SJCRH30 (cell line): ENCODE measurements at places on chromosomes 12 and 14.
A peak's percentile ranks its signal among the peaks of the same experiment; 100 is the strongest.

DNA sequence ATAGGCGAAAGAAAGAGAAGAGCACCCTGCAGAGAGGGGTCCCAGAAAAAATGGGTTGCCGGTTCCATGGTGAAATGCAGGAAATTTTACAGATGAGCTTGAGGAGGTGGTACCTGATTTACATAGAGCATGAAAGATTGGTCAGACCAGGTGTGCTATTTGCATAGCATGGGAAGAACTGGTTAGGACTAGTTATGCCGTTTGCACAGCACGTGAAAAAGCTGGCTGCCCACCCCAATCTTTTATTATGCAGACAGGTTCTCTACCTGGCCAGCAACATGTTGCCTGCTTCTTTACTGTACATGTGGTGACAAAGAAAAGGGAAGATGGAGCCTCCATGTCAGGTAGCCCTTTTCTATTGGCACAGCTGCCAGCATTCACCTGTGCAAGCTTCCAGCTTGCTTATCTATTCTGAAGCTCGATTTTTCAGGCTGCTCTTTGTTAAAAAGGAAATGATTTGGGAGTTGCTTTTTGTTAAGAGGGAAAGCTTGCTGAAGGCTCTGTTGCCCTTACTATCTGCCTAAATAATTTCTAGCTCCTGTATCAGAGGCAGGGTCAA lies 62.9 kb upstream of the ELK3 start:
- DNase-seq, result no peak

- DNase-seq, result no peak
Observed at GRCh38 chr12:48768147-48768546, 20.7 kb downstream of the ADCY6 start.

DNA sequence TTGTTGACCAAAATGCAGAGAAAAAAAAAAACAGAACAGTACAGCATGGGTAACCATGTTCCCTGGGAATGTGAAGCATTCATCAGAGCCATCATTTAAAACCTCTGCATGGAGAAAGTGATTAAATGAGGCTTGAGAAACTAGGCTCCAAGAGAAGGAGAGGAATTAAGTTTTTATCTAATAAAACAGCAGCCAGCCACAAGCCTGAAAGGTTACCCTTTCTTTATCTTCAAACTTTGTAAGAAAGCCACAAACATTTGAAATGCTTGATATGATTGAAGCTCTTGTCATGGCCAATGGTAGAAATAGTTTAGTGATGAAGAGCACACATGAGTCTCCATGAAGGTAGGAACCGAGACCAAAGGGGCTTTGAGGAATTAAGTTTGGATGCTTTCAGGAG lies 144.9 kb upstream of the SYT1 start:
- peak; percentile 4 for DNase-seq

DNA sequence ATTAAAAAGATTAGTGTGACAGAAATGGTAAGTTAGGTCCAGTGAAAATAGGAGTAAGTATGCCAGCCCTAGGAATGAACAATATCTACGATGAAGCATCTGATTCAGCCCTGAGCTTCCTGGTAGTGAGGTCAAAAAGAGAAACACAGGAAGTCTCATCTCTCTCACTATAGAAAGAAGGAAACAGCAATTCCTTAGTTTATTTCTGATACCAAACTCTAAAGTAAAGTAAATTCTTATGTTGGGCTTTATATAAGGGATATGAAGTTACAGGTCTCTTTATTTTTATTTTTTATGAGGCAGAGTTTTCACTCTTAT lies 76.7 kb upstream of the RFLNA start:
- DNase-seq, result no peak

DNA sequence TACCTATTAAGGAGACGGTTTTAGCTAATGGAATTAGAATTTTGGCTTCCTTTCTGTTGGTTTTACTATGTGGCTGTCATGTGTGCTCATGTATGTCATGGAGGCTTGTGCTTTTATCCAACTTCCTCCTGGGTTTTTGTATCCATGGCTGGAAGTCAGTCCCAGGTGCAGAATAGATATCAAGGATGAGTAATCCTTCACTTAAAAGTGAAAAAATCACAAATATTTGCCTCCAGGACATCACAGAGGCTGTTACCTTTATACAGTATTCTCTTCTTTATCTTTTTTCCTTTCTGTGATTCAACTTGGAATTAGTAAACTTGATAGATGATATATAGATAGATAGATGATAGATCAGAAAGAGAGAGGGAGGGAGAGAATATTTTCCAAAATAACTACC lies 706.8 kb downstream of the GALC start:
- no peak for DNase-seq

DNA sequence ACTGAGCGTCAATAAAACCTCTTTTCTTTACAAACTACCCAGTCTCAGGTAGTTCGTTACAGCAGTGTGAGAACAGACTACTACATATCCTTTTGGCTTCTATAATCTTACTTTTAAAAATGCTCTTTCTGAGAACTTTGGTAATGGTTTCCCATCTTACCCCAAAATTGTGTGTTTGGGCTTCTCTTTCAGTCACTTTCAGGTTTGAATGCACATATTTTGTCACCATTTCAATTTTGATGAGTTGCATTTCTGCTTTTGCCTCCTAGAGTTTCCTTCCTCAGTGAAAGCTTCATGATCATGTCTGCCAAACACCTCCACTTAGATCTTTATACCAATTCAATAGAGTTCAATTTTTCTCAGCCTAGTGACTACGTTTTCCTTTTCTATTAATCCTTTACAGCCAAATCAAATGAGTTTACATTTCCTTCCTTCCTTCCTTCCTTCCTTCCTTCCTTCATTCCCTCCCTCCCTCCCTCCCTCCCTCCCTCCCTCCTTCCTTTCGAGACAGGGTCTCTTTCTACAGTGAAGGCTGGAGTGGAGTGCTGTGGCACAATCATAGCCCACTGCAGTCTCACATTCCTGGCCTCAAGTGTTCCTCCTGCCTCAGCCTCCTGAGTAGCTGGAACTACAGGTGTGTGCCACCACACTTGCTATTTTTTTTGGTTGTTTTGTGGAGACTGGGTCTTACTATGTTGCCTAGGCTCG lies 124.9 kb downstream of the BCAT1 start:
- DNase-seq, result no peak

GRCh38 chr14:45664668-45665356 lies 411.8 kb upstream of the MIS18BP1 start:
- no peak for DNase-seq

- DNase-seq, result peak; percentile 36
Observed at GRCh38 chr14:44420226-44420625, 86.9 kb downstream of the FSCB start.

DNA sequence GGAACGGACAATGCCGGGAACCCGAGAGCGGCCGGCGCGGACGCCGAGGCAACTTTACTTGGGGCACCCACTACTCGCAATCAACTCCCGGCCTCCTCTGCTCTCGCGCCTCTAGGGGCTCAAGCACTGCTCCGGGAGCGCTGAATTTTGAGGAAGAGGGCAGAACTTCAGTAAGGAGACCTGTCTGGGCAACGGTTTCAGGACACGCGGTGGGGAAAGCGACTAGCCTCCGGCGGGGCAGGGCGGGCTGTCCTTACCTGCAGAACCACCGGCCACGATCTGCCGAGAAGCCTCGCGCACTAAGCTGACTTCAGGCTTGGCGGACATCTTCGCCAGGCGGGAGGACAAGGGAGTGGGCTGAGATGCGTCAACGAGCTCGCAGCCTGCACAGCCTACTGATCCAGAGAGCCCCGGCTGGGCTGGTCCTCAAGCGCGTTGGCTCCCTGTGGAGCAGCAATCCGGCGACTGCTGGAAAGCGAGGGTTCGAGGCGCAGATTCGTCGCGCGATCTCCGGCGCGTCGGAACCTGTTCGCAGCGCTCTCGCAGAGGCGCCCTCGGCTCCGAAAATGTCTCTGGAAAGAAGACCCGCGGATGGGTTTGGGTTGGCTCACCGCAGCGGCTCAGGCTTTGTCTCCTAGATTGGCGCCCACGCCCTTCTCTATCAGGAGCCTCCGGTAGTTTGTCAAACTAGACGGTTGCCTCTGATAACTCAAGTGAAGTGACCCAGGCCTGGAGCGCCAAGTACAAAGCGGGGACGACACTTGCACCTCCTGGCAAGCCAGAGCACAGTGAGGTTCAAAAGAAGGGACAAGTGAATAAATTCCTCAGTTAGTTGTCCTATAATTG lies at the start of gene SLC25A21:
Gene SLC25A21 (minus strand): TSS at position 583 of the 846 bp plus-strand sequence.
- DNase-seq, result peak; percentile 74

GRCh38 chr12:115646210-115646609 lies 631.3 kb downstream of the MED13L start:
- DNase-seq, result no peak

DNA sequence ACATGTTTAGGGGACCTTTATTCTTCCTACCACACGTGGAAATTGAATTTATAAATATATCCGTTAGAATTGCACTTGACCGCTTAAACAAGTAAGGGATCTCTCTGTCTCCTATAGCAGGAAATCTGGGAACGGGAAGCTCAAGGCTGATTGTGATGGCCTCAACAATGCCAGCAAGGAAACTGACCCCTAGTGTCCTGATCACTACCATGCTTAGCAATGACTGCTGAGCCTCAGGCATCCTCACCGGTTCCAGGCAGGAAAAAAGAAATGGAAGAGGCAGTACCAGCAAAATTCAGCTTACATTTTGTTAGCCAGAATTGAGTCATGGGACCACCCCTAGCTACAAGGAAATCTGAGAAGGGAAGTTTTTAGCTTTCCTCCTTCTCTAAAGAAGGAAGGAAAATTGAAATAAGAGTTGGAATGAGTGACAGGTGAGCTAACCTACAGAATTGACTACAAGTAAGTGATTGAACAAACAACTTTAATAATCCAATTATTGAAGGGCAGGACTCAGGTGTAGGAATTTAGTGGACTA lies 43.9 kb upstream of the AMN1 start:
- no peak for DNase-seq
